ENCODE measurements at places on chromosomes 4 and X.
A peak's percentile ranks its signal among the peaks of the same experiment; 100 is the strongest.

GRCh38 chrX:136251041-136251991, at the start of gene MAP7D3:
Gene MAP7D3, minus strand, starts transcription at chrX:136251400. Its CDS starts 42 bp downstream, at chrX:136251358.
- DNase-seq, result peak; percentile 52

- DNase-seq, result no peak
Observed at GRCh38 chr4:128757712-128758111, 51.8 kb upstream of the JADE1 start.

DNA sequence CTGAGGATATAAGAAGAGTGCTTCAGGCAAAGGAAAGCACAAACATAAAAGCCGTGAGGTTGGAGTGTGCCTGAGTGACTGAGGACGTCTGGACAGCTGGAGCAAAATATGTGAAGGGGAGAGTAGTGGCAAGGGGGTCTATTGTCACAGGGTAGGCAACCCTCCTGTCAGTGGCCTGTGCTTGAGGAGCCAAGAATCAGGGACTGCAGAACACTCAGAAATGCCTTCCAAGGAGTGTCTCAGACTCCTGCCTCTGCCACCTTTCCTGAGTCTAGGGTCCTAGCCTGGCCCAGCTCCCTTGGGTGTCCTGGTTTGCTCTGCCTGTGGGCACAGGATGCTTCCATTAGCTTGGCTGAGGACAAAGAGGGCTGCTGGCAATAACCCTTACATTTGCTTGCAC, 152.5 kb upstream of the PJA1 start:
- no peak for DNase-seq

GRCh38 chrX:109519001-109519400, 17.6 kb upstream of the NXT2 start:
- DNase-seq, result no peak

GRCh38 chrX:47166126-47166525, 21.1 kb downstream of the RBM10 start:
- no peak for DNase-seq

GRCh38 chr4:8348071-8348470, 78.5 kb downstream of the HTRA3 start:
- no peak for DNase-seq

- DNase-seq, result no peak
Observed at GRCh38 chr4:5524446-5525299, 183.7 kb downstream of the EVC2 start.

DNA sequence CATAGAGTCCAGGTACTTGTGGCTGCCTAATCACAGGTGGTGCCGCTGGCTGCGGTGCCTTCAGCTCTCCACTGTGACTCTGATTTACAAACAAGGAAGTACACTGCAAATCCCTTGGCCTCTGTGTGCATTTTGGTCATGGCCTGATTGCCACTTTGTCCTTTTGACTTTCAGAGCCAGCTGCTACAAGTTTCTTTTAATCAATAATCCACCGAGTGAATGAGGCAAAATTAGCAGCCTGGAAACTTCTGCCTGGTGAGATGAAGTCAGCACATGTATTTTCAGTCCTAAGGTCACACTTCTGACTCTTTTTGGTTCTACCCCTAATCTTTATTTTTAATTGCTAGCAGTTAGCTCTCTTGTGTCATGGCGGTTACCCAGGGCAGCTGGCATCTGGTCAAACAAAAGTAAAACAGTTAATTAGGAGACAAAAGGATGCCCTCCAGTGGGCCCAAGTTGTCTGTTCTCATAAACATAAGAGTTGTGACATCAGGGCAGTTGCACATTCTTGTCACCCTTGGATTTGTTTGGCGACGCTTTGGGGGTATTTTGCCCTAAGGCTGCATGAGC, 62.3 kb upstream of the LNX1 start:
- peak; percentile 2 for DNase-seq

DNA sequence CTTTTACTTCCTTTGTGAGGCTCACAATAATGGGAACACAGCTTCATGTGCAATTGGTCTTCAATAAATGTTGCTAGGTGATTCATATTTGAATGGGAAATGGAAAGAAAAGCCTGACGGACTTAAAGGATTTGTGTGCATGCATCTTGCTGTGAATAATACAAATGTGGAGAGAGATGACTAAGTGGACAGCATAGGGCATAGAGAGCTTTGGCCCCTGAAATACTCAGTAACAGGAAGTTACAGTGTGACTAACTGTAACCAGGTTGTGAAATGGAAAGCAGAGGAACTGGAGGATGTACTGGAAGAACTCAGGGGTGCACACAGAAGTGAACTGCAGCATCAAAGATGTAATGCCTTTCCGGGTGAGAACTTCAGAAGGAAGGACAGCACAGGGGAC, 206.7 kb downstream of the MGST2 start:
- peak; percentile 99 for DNase-seq

DNA sequence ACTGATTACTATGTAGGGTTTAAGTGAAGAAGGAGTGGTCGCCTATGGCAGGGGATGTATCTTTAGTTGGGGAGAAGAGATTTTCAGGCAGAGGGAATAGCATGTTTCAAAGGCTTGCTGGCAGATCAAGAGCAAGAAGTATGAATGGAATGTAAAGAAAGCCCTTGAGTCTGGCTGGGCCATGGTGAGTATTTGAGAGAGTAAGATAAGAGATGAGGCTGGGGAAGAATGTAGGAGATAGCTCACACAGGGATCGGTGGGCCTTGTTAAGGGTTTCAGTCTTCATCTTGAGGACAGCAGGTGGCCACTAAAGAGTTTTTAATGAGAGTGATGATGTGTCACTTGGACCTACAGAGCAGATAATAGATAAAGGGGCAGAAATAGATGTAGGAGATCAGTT, 319.1 kb upstream of the RPS6KA3 start:
- DNase-seq, result no peak

GRCh38 chr4:89379511-89380044, 72.0 kb upstream of the GPRIN3 start:
- no peak for DNase-seq

DNA sequence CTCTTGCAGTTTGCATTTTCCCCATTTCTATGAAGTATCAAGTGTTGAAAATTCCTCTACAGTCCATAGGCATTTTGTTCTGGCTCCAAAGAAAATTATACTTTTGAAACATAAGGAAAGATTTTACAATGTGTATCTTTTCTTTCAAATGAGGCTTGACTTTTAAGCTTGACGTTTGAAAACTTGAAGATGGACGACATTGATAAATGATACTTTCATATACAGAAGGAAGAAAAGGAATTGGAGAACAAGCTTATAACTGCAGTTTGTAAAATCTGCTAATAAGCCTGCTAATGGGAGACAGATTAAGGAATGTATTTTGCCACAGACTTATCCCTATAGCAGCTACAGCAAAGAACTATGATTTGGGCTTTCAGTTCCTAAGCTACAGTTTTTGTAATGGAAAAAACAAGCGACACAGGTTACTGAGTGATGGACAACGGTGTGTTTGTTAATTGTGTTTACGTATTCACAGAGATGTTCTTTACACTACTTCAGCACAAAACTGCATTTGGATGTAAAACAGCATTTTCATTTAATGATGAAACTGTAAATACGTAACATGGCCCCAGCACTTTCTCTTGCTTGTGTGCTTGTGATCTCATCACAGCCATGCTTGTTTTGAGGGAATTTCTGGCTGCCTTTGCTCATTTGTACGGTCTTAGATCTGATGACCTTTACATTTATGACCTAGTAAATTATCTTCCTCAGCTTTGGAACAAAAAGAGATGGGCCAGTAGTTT, 83.2 kb upstream of the FAT1 start:
- no peak for DNase-seq

GRCh38 chrX:30521440-30522182, 56.0 kb downstream of the TASL start:
- no peak for DNase-seq

DNA sequence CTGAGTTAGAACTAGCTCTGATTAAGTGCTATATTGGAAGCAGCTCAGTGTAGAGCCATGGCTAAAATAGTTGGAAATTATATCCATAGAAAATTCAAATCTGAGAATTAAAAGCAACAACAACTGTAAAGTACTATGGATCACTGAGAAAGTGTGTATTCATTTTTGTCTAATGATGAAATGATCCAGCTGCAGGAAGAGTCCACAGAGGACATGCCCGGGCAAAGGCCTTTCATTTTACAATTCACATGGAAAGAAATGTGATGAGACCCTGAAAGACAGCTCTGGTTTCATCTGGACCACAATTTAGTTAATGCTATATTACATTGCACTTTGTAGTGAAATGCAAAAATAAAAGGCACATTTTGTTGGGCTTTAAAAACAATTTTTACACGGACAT, 196.8 kb upstream of the FAT1 start:
- no peak for DNase-seq

DNA sequence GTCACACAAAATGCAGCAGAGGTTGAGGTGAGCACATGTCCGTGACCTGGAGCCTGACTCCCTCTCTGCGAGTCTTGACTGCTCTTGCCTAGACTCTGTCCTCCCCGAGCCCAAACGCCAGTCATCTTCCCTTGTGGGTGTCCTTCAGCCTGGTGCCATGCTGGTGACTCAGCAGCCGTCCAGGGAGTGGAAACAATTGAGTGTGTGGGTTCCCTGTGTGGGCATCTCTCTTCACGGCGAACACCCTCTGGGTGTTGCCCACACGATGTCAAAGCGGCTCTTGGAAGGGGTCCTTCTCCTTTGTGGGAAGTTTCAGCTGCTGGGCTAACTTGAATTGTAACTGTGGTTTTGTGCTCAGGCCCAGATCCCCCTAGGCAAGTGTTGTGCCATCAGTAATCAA, 17.5 kb upstream of the MSANTD1 start:
- DNase-seq, result no peak

DNA sequence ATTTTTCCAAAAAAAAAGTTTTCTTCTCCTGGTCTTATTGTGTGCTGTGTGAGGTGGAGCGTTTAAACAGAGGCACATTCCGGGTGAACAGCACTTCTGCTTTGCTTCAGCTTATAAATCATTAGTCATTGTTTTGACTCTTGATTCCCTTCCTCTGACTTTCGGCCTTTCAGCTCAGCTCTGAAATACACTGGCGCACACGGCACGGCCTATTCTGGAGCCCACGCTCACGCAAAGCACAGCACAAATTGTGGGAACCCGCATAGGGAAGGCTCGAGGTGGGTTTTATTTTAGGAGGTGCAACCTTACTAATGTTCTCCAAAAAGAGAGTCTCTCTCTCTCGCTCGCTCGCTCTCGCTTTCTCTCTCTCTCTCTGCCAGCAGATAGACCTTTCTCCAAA, 4.0 kb downstream of the POU3F4 start:
- DNase-seq, result no peak

GRCh38 chrX:10660171-10660570, 39.8 kb upstream of the MID1 start:
- no peak for DNase-seq

- DNase-seq, result no peak
Observed at GRCh38 chr4:165379678-165380064, 863 bp downstream of the CPE start.

GRCh38 chrX:101219116-101219863, at the start of gene DRP2:
Gene DRP2, plus strand, starts transcription at chrX:101219786. Its CDS starts 11,862 bp downstream, at chrX:101231648.
- peak; percentile 18 for DNase-seq

DNA sequence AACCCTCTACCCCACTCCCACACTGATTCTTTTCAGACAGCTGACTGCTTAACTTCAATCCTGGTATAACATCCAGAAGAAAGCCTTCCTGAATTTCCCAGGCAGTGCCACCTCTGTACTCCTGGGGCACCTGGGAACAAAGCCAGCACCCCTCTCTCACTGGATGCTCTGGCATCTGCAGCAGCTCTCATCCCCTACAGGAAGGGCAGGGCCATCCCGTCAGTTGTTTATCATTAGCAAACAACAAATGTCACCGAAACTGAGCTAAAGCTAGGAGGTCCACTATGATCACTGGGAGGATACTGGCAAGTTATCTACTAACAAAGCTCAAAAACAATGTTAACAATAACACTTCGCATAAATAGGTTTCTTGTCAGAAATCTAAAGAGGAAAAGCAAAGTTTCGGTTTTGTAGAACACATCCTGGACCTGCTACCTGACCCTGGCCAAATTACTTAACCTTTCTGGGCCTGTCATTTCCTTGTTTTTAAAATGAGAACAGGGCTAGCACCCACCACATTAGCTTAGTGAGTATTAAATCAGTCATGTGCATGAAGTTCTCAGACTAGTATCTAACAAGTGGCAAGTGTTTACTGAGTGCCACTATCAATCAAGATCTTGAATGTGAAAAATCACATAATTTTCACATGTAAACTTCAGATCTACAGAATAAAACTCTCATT, 86.6 kb downstream of the NR3C2 start:
- no peak for DNase-seq

GRCh38 chr4:10011885-10012284, 9.4 kb downstream of the SLC2A9 start:
- DNase-seq, result no peak

DNA sequence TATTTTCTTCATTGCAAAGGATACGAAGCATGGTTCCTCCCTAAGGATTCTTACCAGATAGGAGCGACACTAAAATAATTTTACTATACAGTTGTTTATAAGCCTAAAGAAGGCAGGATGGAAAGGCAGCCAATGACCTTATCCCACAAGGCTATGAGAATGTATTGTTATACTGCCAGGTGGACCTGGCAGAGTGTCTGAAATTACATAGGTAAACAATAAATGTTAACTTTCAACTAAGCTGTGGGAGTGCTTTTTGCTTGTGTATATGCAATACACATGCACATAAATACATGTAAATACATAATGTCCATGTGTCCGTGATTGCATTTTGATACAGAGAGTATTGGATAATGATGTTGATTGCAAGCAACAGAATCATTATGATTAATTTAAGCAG, 850.6 kb downstream of the CENPC start:
- DNase-seq, result no peak

DNA sequence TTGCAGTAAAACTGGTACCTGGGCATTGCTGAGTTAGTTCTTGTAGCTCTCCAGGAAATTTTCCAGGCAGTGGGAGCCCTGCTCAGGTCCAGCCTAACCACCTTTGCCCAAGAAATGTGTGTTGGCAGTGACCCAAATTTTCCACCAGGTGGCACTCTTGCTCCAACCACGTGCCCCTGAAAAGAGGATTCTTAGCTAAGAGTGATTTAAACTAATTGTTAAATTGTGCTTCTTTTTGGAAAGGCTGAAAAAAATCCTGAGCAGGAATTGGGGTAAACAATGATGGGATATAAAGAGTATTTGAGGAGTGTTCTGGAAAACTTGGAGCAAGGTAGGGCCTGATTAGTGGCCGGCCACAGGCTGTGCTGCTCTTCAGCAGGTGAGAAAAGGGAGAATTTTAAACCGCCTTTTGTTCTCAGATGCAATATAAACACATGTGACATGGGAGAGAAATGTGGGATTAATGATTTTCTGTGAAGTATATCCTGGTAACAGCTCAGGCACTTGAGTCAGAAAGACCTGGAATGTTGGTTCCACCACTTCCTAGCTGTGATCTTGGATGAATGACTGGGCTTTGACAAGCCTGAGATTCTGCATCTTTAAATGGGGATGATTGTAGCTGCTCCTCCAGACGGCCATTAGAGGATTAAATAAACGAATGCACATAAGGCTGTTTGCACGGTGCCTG, 219.6 kb downstream of the PTTG2 start:
- peak; percentile 57 for DNase-seq

DNA sequence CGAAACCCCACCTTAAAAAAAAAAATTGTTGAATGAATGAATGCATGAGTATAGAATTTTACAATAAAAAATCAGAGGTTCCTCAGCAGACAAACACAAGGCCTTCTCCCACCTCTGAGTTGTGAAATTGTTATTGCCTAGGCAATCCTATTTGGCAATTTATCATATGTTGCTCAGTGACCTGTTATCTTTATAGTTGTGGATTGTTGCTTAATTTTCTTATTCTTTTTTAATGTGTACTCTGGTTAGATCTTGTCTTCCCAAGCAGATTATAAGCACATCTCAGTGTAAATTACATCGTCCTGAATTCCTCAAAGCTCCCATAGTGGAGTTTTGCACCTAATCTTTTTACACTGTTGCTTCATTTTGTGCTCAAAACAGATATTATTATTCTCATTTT, 71.9 kb downstream of the RBM47 start:
- no peak for DNase-seq

- DNase-seq, result no peak
Observed at GRCh38 chr4:95268819-95269565, 279.8 kb downstream of the UNC5C start.
